Fibroblast of mammary gland (primary cell): ENCODE measurements at places on chromosomes 2 and 18.

GRCh38 chr2:230924092-230924469 is 961 bp downstream of the GPR55 start:
- no peak for DNase-seq

GRCh38 chr2:84646514-84646913 is 130.2 kb downstream of the DNAH6 start:
- no peak for DNase-seq

DNA sequence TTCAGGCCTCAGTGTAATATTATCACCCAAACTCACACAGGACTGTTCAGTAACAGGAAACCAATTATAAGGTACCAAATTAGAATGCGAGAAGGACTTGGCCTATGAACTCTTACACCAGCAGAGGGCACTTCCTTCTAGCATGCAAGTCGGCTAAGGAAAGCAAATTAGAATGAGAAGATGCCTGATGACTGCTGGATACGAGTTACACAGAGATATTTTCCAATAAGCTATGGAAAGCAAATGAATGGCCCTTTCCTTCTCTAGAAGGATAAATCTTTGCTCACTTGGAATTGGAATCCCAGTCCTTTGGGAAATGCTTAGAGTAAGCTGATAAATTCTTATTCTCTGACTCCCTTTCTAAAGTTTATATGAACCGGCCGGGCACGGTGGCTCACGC is 109.8 kb downstream of the AP1S3 start:
- peak; percentile 87 for DNase-seq

DNA sequence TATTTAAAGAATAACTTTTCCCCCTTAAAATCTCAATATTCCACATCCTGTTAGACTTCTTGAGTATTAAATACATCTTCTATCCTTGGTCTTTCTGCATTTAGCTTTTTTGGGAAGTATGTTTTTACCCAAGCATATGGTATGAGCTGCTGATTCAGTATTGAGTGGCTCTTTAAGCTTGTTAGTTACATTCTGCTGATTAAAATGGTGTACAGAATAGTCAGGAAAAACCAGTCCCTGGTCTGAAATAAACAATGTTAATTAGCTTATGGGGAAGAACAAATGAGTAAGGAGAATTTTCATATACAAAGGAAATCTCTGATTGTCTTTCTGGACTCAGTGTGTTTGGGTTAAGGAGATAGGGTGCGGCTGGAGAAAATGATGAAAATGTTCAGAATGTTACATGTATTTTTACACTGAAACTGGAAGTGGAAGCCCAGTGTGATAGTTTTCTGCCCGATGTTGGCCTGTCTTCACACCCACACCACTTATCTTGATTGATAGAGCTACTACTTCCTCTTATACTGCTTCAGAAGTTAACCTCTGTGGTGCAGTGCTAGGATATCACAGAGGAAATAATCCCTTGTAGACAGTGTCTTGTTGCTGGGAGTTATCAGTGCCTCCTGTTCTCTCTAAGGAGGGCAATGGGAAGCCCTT is 84.0 kb downstream of the MSH2 start:
- no peak for DNase-seq

GRCh38 chr2:176175709-176176607 is 12.5 kb upstream of the HOXD1 start:
- DNase-seq = no peak

- peak; percentile 77 for DNase-seq
Measured at GRCh38 chr2:69149631-69150215, 136.7 kb downstream of the ANTXR1 start.

DNA sequence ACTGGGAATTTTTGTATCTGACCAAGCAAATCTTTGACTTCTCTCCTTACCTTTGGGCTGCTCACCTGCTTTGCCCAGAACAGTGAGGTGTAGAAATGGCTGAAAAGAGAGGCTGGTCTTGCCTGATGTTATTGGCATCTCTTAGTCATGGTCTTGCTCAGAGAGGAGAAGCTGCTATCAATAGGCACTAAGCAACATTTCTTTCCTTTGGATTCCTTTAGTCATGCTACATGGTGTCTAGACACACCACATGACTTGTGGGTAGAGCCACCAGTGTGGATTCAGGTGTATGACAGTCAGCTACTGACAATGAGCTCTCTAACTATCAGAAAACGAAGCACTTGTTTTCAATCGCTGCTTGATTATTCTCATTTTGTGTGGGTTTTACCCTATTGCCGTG is 341.3 kb upstream of the DCC start:
- no peak for DNase-seq

DNA sequence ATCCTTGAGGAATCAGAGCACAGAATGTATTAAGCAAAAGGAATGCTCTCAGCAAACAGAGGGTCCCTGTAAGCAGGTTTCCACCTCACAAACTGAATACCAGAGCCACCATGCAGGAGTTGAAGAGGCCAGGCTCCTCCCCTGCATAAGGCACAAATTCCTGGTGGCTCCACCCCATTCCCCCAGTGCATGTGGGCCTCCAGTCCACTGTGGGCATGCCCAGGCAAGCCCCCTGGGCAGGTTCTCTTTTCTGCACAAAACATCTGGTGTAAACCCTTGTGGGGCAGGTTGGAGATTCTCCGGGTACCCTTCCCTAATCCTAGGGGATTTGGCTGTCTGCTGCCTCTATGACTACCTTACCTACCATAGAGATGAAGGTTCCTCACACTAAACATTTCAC is 166.5 kb downstream of the PTPRM start:
- no peak for DNase-seq

DNA sequence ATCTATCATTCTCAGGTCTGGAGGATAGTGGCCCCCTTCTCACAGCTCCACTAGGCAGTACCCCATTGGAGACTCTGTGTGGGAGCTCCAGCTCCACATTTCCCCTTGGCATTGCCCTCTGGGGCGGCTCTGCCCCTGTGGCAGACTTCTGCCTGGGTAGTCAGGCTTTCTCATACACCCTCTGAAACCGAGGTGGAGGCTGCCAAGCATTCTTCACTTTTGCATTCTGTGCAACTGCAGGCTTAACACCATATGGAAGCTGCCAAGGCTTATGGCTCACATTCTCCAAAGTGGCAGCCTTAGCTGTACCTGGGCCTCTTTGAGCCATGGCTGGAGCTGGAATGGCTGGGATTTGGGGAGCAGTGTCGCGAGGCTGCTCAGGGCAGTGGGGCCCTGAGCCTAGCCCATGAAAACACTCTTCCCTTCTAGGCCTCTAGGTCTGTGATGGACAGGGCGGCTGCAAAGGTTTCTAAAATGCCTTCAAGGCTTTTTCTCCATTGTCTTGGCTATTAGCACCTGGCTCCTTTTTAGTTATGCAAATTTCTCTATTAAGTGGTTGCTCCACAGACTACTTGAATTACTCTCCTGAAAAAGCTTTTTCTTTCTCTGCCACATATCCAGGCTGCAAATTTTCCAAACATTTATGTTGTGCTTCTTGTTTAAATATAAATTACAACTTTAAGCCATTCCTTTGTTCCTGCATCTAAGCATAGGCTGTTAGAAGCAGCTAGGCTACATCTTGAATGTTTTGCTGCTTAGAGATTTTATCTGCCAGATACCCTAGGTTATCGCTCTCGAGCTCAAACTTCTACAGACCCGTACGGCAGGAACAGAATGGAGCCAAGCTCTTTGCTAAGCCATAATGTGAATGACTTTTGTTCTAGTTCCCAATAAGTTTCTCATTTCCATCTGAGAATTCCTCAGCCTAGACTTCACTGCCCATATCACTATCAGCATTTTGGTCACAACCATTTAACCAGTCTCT is 206.5 kb downstream of the CPS1 start:
- DNase-seq = no peak

GRCh38 chr2:240986787-240987411 is 11.5 kb upstream of the SNED1 start:
- peak; percentile 91 for DNase-seq

DNA sequence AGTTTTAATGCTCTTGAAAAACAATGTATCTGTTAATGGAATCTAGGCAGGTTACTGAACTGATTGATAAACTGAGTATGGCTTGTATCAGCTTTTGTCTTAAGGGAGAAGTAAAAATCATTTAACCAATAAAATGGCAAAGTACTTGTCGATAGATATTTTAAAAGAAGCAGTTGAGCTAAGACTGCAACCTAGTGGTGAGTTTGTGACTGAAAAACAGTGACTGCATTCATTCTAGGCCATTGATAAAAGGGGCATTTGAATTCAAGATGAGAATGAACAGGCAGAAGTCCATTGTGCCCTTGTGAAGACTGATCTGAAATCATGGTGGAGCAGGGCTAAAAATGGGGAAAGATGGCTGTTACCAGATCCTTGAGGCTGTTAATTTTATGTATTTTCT is 59.4 kb upstream of the MSTN start:
- peak; percentile 44 for DNase-seq

- DNase-seq = peak; percentile 36
Measured at GRCh38 chr2:231124838-231125568, at the start of gene HTR2B. Gene HTR2B (minus strand): TSS chr2:231125042. CDS start chr2:231123764, 1,278 bp downstream.

GRCh38 chr2:65349863-65350262 is 82.5 kb downstream of the SPRED2 start:
- peak; percentile 85 for DNase-seq

- DNase-seq = no peak
Measured at GRCh38 chr2:71129902-71130151, 202 bp downstream of the MCEE start.

DNA sequence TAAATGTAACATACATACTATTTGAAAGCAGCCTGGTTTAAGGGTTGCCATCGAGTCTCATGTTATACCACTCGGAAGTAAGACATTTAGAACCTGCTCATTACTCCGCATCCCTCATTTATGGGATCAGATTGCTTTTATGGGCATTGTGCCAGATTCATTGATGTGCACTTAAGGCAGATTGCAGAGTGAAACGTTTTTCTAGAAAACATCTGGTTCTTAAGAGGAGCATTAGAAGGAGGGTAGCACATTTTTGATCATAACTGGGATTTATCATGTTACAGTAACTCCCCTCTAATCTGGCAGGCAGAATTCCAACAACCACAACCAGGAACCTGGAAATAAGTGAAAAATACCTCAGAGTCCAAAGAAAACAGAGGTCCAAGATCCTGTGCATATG is 74.2 kb upstream of the GALNT3 start:
- peak; percentile 30 for DNase-seq

GRCh38 chr18:45749918-45750689 is 26.1 kb downstream of the SLC14A1 start:
- DNase-seq = no peak

DNA sequence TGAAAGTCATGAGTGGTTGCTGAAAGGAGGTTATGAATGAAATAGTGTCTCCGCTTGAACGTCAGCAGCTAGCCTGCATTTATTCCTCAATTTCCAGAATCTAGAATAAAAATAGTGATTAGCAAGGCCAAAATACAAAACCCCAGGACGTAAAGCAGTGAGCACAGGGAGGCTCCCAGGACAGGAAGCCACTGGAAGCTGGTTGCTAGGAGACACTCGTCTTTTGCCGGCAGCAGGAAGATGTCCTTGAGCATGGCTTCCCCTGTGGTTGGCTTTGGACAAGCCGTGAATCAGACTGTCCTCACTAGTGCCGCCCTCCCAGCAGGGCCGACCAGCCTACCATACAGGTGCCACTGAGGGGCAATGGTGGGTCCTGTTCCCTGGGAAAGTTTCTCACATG is 374.4 kb downstream of the MTX2 start:
- DNase-seq = peak; percentile 53

GRCh38 chr2:180000434-180000833 is 6.7 kb downstream of the CWC22 start:
- DNase-seq = peak; percentile 48

- peak; percentile 92 for DNase-seq
Measured at GRCh38 chr18:44458777-44459176, 221.9 kb upstream of the SETBP1 start.

- peak; percentile 2 for DNase-seq
Measured at GRCh38 chr2:161576421-161576820, 47.8 kb upstream of the SLC4A10 start.

DNA sequence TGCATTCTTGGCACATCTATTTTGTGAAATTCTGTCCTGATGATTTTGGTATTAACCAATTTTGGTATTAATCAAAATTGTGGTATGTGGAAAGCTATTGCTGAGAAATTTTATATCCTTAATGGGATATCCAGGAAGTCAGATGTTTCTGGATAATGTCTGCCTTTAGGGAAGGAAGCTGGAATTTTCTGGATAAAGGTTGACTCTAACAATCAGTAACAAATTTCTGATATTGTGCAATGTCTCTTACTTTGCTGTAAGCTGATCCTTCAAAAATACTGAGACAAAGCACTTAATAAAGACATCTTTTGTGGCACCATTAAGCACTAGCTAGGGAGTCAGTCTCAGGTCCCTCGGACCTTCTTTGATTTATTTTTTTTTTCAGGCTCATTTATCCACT is 100.8 kb upstream of the UGP2 start:
- peak; percentile 34 for DNase-seq

GRCh38 chr18:37280701-37281393 is 284.8 kb downstream of the CELF4 start:
- no peak for DNase-seq

DNA sequence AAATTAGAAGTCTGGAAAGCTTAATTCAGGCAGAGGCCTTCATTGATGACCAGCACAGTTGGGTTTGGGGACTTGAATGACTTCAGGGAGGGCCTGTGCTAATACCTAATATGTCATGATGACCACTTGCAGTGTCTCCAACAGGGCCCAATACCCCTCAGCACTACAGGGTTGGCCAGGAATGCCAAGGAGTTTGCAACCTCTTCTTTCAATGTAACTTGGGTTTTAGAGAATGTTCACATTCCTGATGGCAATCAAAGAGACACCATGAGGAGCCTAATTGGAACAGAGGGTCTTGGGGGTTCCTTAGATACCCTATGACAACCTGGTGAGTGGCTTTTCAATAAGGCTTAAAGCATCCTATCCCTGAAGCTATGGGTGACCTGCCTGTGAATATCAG is 52.4 kb upstream of the ST8SIA3 start:
- no peak for DNase-seq

DNA sequence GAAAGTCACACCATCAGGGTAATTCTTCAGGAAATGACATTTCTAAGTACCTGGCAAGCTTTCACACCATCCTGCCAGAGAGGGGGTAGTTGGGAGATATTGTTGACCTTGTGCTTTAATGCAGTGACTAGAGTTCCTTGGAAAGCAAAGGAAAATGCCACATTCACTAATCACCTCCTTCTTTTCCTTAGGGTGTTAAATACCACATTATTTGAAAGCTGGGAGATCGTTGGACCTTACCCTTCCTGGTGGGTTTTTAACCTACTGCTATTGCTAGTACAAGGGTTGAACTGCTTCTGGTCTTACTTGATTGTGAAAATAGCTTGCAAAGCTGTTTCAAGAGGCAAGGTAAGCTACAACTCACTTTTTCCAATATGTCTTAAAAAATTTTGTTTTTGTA is 37.0 kb upstream of the NOSTRIN start:
- no peak for DNase-seq

- DNase-seq = no peak
Measured at GRCh38 chr2:65097844-65098243, 32.1 kb downstream of the RAB1A start.

GRCh38 chr2:99867770-99868169 is 274.6 kb downstream of the AFF3 start:
- DNase-seq = no peak

DNA sequence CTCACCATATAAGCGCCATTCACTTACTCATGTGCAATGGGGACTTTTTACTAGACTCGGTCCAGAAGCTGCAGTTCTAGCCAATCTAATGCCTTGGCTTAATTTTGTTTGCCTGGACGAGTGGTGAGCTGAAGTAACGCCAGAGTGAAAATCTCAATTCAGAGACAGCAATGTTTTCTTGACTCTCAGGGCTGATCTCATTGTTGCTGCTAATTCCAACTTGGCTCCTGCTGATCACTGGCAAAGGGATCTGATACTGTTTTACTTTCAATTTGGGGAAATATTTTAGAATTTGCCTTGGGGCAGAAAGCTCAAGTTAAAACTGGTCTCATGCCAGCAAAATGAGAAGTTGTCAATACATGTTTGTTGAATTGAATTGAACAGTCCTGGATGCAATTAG is 906.6 kb upstream of the CDH2 start:
- DNase-seq = peak; percentile 27

- no peak for DNase-seq
Measured at GRCh38 chr18:49892148-49892924, 79.0 kb upstream of the ACAA2 start.
